ENCODE measurements at places on chromosomes 12 and 14. TPM values are rescaled to one million over a fixed set of nuclear protein-coding genes. Genes with fewer than 3 reads are reported as not detected.
A peak's percentile ranks its signal among the peaks of the same experiment; 100 is the strongest.

OR4Q3 gene
- total RNA-seq, result not detected

NRXN3 gene
- 1.8 TPM for total RNA-seq

GRCh38 chr14:75484711-75485429 is 37.4 kb upstream of the BATF start:
- no peak for DNase-seq

RBP5 gene
- not detected for total RNA-seq

TSPAN8 gene
- total RNA-seq, result not detected

- no peak for DNase-seq
These were observed 18.3 kb upstream of the LTA4H start for GRCh38 chr12:96053476-96054243.

SYCP3 gene
- total RNA-seq, result not detected

ACRBP gene
- 2.5 TPM for total RNA-seq

DNA sequence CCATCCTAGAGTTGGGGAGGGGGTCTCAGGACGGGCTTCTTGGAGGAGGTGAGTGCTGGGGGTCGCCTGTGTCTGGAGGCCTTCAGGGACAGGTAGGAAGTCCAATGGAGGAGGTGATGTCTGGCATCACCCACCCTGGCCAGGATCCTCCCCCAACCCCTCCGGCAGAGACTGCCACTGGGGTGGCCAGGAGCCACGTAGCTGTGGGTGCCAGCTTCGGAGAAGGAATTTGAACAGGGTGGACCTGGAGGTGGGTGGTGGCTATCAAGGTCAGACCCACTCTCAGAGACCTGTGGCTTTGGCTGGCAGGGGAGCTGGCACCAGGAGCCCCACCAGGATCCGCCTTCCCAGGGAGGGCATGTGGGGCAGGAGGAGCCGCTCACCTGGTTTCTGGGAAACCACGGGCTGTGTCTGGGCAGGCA is 9.1 kb downstream of the CEP170B start:
- no peak for DNase-seq

DNA sequence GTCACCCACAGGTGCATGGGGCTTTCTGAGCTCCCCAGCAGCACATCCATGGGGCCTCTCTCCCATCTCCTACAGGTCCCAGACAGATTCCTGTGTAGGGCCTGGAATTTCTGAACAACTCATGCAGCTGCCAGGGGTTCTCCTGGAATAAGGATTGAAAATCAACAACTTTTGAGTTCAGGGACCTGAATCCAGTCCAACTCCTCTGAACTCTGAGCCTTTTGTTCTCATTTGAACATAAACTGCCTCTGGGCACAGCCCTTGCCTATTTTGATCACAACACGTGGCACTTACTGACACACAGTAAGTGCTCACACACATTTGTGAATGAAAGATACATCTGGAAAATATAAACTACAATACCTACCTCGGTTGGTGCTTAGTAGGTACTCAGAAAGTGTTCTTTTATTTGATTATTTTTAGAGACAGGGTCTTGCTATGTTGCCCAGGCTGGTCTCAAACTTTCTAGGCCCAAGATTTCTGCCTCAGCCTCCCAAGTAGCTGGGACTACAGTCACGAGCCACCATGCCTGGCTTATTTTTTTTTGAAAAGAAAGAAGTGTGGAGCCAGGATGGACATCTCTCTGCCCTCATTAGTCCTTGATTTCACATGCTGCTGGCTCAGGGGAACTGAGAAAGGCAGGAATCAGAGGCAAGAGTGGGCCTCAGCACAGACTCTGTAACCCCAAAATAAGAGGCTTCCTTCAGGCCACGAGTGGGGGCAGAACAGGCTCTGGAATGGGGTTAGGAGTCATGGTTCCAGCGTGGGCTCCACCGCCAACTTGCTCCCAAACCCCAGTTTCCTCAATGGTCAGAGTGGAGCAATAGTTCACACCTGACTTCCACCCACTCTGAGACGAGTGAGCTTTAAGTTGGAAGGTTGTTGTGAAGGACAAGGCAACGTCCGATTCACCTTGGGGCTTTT is 27.0 kb downstream of the SYNE3 start:
- DNase-seq, result no peak

- no peak for DNase-seq
These were observed 425.9 kb downstream of the FSCB start for GRCh38 chr14:44081146-44081545.

P2RX4 gene
- total RNA-seq, result 5.8 TPM

GRCh38 chr12:107571492-107571891 is 114.1 kb upstream of the PWP1 start:
- DNase-seq, result no peak

NOXRED1 gene
- not detected for total RNA-seq

- peak; percentile 61 for DNase-seq
These were observed 13.6 kb upstream of the GNG2 start for GRCh38 chr14:51846631-51847488.

DNA sequence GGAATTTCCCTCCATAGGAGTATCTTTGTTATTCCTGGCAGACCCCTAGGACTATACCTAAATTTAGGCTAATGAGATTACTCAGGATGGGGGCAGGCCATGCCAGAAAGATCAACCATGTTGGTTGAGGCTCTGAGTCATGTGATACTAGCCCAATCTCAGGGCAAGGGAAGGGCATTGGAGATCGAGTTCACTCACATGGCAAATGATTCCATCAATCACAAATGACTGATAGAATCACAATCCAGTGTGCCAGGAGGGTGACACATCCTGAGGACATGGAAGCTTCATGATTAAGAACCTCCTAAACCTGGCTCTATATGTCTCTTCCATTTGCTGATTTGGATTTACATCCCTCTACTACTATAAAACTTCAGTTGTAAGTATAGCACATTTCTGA is 182.3 kb downstream of the NTF3 start:
- DNase-seq, result no peak

DNA sequence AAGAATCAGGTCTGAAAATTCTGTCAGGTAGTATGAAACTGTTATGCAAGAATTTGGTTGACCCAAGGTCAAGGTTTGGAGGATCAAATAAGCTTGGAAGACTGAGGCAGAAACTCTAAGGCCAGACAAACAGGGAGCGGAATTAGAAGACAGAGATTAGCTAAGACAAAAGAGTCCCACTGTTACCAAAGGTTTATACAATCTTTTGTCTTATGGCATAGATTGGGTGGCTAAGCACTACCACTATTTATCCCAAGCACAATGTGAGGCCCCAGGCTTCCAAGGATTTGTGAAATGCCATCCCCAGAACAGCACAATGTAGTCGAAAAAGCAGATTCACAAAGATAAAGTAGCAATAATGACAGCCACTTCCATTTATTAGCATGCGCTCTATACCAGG is 311.2 kb downstream of the SEC23A start:
- no peak for DNase-seq

OTUB2 gene
- 0.13 TPM for total RNA-seq

- DNase-seq, result no peak
These were observed 9.4 kb downstream of the PSMB5 start for GRCh38 chr14:23025151-23025814.

GRCh38 chr14:74988131-74988530 is 14.6 kb upstream of the EIF2B2 start:
- DNase-seq, result no peak

- DNase-seq, result no peak
These were observed 735 bp upstream of the MAPKAPK5 start for GRCh38 chr12:111841236-111841749.

CLEC2D gene
- total RNA-seq, result 5.1 TPM

- DNase-seq, result no peak
These were observed 54.6 kb downstream of the SPTLC2 start for GRCh38 chr14:77561881-77562280.

- DNase-seq, result no peak
These were observed 3.7 kb downstream of the ITGA5 start for GRCh38 chr12:54415221-54415929.

GLIPR1L1 gene
- not detected for total RNA-seq

ESPL1 gene
- total RNA-seq, result 0.34 TPM

DNA sequence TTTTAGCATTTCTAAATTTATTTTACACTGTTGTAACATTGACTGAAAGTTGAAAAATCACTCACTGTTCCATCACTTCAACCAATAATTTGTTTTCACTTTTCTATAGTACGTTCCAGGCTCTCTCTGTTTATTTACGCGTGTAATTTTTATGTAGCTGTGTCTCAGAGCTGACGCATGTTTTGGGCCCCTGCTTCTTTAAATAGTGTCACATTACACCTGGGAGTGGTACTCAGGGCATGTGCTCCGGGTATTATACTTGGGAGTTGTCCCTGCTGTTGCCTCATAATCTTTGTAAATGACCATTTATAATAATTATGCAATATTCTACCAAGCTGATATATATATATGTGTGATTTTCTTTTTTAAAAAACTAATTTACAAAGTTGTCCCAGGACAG is 132.8 kb upstream of the CPM start:
- no peak for DNase-seq

PNMA1 gene
- total RNA-seq, result 30.8 TPM

GRCh38 chr14:89388853-89389252 is 28.2 kb downstream of the FOXN3 start:
- no peak for DNase-seq

SYNE3 gene
- total RNA-seq, result 12.4 TPM

GRCh38 chr12:109440851-109441490 is 36.1 kb downstream of the KCTD10 start:
- no peak for DNase-seq

CBX5 gene
- 49.3 TPM for total RNA-seq

SLC16A7 gene
- total RNA-seq, result 145 TPM

DNA sequence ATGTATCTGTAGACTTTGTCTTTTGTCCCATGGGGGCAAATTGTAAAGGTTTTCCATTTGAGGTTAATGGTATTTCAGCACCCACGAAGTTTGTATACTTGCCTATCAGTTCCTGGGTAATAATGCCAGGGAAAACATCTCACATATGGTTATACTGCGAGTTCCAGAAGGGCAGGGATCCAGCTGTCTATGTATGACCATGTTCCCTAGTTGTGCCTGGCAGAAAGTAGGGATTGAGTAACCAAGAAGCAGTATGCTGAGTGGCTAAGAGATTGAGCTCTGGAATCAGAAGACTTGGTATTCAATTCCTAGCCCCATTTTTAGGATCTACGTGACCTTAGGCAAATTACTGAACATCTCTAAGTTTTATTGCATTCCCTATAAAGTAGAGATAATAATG is 173.2 kb upstream of the PWP1 start:
- no peak for DNase-seq

DNA sequence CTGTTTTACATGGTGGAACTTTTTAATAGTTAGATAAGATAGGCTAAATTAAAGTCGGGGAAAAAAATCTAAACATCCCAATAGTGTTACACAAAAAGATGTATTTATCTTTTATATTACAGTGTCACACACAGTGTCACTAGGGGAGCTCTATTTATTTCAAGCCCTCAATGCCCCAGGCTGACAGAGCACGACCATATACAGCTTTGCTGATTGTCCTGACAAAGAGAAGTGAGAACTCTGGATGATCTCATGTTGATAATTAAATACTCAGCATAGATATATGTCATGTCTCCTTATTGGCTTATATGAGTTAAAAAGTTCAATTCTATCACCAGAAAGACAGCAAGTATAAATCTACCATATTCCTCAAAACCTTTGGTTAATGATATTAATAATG is 594.3 kb downstream of the LRFN5 start:
- DNase-seq, result no peak

- no peak for DNase-seq
These were observed 332 bp upstream of the TBC1D30 start for GRCh38 chr12:64824130-64824499.

DNA sequence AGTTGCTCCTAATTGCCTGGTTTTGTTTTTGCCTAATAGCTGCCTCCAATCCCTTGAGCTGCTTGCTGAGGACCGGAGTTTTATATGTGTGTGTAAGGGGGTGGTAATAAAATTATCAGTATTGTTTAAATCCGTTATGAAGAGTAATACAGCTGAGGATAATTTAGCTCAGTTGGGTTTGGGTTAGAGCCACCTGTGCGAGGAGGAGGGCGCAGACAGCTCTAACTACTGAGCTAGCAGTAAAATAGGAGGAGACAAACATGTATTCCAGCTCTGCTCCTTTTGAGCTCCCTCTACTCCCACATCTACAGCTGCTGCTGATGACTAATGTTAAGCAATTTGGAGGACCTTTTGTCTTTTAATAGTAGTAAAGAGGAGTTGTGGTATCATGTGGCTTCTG is 61.5 kb downstream of the SPATS2 start:
- DNase-seq, result no peak

DNA sequence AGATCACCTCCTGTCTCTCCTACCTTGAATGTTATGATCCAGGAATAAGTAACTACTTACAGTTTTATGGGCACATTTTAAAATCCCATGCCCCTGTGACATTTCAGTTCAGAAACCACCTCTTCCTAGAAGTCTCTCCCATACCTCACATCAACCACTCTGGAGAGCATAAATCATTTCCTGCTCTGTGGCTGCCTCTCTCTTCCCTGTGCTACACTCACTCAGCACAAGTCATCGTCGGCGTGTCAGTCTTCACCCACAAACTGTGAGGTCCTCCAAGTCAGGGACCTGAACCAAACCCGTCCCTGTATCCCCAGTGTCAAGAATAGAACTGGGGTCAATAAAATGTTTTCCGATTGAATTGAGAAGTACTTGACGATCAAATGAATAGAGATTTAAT is 863.3 kb downstream of the BCL11B start:
- no peak for DNase-seq

GRCh38 chr12:110001596-110001995 is 2.4 kb downstream of the ANKRD13A start:
- no peak for DNase-seq

TCL1B gene
- total RNA-seq, result not detected

PLEKHD1 gene
- total RNA-seq, result 0.05 TPM

TPH2 gene
- total RNA-seq, result not detected

DNA sequence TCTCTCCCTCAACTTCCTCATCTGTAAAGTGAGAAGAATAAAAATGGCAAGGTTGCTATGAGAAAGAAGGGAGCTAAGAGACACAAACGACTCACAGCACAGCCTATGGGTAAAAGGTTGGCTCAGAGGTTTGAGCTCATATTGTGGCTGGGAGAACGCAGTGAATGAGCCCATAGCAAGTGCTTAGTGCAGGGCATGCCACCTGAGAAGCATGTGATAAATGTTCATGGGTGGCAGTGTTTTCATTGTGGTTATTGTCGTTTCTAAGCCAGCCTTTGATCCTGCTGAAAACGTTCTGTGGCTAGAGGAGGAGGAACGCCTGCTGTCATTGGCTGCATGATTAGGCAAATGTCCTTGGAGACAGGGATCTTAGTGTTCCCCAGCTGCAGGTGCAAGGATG is 150.4 kb downstream of the KSR2 start:
- DNase-seq, result no peak

GRCh38 chr12:109523504-109523903 is 46.1 kb downstream of the UBE3B start:
- DNase-seq, result no peak

SERPINA10 gene
- not detected for total RNA-seq
